Stromal cell of bone marrow (primary cell): ENCODE measurements at places on chromosomes 1 and 21.

DNA sequence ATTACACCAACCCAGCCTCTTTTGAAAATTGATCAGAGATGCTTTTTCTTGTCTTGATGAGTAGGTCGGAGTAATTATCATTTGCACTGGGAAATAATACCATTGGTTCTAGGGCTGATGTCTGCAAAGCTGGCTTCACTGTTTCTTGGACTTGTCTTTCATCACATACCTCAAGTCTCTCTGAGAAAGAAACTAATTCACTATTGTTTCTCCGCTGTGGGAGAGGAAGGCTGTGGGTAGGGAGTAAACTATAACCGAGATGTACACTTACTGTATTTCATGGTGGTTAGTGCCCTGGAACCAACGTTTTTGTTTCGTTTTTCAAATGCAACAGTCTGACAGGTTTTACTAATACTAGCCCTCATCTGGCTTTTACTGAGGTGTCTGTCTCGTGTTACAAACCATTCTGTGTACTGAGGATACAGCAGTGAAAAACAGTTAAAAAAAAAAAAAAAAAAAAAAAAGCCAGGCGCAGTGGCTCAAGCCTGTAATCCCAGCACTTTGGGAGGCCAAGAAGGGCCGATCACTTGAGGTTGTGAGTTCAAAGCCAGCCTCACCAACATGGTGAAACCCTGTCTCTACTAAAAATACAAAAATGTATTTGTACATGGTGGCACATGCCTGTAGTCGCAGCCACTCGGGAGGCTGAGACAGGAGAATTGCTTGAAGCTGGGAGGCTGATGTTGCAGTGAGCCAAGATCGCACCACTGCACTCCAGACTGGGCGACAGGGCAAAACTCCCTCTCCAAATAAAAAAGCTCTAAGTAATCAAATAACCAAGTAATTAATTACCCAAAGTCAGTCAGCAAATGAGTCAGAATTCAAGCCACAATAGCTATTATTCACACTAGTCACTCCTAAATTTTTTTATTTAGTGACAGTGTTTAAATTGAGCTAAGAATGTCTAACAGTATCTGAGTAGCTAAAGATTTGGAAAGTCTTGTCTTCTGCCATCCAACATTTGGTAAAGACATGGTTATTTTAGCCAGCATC is 23.3 kb downstream of the TOMM20 start:
- no peak for DNase-seq

GRCh38 chr1:90488451-90488850 is 228.7 kb downstream of the BARHL2 start:
- peak; percentile 76 for DNase-seq

DNA sequence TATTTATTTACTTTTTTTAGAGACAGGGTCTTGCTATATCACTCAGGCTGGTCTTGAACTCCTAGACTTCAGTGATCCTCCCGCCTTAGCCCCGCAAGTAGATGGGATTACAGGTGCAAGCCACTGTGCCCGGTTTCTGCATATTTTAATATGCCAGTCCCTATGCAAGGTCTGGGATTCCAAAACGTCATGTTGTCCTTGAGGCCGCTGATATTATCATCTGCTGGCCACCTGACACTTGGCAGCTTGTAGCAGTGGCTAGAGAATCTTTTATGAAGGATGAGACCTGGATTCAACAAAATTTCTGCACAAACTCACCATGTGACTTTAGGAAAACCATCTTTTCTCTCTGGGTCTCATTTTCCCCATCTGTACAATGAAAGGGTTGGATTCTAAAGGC is 32.9 kb upstream of the OSBPL9 start:
- DNase-seq = no peak

DNA sequence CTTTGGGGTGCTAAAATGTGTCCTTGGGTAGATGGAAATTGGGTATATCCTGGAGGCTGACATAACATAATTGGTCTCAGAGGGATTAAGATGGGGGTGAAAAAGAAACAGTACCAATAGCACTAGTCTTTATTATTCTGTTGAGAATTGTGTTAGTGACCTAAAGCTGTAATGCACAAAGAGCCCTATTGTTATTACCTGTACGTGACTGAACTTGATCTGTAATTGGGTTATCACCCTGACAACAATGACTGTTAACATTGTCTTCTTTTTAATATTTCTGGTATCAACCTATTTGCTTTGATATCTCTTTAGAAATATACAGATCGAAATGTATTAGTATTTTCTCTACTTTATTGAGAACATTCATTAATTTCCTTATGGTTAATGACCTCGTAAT is 147.6 kb downstream of the NEK7 start:
- no peak for DNase-seq

DNA sequence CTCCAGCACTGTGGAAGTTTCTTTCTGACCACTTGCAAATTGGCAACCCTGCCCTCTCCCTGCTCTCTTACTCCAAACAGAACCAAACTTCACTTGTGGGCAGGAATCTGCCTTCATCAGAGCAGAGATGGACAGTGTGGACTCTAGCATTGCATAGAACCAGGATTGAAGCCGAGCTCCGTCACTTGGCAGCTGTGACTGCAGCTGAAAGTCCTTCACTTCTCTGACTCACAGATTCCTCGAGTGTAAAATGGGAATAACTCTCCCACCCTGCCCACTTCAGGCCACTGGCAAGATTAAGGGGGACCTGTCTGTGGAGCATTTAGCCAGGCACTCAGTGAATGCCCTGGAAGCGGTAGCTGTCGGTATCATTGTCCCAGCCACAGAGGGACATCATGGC is 75.7 kb upstream of the ZBTB40 start:
- peak; percentile 20 for DNase-seq

GRCh38 chr1:95249916-95250315 is 15.9 kb downstream of the RWDD3 start:
- no peak for DNase-seq

GRCh38 chr1:89904219-89904980 is 83.6 kb downstream of the LRRC8D start:
- DNase-seq = no peak

GRCh38 chr1:101285922-101286570 is 49.2 kb downstream of the S1PR1 start:
- peak; percentile 22 for DNase-seq

GRCh38 chr1:81573458-81573857 is 227.3 kb upstream of the ADGRL2 start:
- no peak for DNase-seq

DNA sequence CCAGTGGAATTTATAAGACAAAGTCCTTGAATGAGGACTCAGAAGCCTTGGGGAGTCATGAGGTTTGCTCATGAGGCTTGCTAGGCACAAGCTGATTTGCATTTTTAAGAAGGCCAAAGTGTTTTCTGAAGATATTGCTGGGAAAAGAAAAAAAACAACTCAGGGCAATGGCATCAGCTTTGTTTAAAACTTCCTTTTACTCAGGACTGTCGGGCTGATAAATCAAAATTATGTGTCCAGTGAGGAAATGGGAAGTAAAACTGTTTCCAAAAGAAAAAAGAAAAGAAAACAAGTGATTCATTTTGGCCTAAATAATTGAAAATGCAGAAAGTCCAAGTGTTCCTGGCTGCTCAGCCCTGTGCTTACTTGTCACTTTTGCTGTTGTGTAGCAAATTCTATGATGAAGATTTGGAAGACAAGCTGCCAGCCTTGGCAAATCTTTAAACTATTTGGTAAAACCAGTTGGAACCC is 282.4 kb downstream of the HLX start:
- peak; percentile 72 for DNase-seq

DNA sequence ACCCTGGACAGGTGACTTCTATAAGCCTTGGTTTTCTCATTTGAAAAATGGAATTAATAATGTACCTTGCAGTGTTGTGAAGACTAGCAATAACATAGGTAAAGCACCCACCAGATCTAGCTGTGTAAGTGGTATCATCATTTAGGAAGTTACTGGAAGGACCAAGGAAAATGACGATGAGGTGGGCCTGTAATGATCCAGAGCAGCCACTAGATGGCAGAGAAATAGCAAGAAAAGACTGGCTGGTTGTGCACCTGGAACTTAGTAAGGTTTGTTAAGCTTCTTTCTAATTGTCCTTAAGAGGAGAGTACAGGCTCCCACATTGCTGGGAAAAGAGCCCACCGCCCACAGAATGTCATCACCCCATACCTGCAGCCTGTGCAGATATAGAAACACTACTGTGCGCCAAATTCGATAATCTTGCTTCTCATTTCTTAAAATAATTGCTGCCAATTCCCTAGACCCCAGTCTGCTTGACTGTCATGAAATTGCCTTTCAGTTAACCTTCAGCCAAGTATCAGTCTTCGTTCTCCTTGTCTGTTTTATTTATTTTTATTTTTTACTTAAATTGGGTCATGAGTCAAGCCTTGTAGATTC is 37.2 kb downstream of the WNT4 start:
- peak; percentile 25 for DNase-seq

DNA sequence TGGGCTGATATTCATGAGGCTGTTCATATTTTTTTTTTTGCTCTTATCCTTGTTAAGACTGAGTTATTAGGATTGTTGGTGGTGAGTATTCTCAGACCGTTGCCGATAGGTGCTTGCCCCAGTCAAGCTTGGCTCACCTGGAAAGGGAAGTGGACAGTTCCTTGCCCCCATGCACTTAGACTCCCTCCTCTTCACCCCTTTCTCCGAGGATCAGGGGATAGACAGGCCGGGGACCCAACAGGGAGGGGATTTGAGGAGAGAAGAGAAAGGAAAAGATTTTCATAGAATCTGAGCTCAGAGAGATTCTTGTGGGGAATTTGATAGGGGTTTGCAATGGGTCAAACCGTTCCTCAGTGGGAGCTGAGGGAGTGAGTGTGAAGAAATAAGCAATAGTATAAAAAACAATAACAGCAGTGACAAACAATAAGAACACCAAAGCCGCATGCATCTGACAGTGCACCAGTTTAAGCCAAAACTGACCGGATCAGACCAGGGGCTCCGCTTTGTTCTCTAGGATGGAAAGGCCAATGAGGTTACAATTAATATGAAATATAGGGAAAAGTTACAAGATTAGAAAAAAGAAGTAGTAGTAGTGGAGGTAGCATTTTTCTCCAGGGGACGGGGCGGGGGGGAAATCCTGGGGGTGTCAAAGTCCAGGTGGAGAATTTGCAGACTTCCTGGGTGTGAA is 8.9 kb downstream of the PAX7 start:
- no peak for DNase-seq

GRCh38 chr1:155873860-155874259 is 14.5 kb downstream of the SYT11 start:
- DNase-seq = peak; percentile 35

- DNase-seq = no peak
These were observed 19.0 kb upstream of the ADGRL2 start for GRCh38 chr1:81781749-81782148.

DNA sequence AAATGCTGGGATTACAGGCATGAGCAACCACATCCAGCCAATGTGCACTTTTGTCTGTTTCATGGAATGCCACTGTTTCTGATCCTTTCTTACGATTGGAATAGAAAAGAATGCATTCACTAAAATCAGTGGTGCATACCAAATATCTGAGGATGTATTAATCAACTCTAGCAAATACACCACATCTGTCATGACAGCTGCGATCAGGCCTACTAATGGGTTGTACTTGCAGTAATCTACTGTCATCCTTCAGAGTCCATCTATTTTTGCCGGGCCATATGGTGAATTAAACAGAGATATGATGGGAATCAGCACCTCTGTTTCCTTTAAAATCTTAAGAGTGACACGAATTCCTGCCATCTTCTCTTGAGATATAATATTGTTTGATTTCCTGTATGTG is 8.5 kb upstream of the USP1 start:
- no peak for DNase-seq

DNA sequence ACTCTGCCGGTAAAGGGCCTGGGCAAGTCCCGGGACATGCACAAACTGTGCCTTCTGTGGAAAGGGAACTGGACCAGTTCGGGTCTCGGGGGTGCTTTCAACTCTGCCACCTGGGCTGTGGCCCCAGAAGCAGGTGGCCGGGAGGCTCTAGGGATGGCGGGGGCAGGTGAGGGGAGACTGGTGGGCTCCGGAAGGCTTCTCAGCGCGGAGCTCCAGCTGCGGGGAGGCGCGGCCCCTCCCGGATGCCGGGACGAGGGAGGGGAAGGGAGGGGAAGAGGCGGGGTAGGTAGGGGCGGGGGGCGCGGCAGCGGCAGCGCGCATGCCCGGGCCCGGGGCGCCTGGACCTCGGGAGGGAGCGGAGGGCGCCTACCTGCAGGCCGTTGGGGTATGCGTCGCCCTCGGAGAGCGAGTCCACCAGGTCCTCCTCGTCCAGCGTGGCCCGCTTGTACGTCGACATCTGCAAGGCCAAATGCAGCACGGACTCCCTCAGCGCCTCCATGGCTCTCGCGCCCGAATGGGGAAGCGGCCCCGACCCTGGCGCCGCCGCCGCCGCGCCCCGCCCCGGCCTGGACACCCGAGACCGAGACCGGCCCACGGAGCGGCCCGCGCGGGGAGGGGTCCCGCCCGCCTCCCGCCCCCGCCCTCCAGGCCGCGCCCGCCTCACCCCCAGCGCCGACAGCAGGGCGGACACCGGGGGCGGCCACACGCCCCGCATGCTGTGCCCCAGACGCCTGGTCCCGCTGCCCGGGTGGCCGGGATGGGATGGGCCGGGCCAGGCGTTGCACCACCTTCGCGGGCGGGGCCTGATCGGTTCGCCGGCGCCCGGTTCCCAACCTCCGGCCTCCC is at the start of gene ECE1:
ECE1 (minus strand) TSS at position 764 of the 846 bp plus-strand sequence; CDS start at position 715, 49 bp downstream.
- DNase-seq = no peak

DNA sequence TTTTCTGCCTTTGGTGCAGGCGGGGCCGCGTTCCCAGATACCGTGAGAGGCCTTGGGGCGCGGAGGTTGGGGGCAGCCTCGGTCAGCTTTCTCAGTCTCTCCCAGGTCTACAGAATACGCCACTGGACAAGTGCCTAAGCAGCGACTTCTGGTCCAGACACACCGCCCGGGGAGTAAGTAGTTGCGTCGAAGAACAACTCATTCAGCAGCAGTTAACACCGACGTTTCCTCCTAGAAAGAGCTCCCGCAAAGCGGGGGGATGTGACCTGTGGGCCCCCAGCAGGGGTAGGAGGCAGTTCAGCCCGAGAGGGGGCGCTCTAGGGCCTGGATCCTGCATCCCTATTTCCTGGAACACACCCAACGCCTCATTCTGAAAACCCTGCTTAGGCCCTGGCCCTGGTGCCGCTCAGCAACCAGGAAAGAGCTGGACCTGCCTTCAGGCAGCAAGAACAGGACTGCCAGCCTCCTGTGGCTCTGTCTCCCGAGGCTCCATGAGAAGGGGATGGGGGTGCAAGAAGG is 6.5 kb upstream of the BARHL2 start:
- DNase-seq = no peak

GRCh38 chr1:205477759-205478247 is 22.0 kb upstream of the BLACAT1 start:
- peak; percentile 44 for DNase-seq

GRCh38 chr1:207021876-207022596 is 10.5 kb downstream of the C1orf116 start:
- no peak for DNase-seq

DNA sequence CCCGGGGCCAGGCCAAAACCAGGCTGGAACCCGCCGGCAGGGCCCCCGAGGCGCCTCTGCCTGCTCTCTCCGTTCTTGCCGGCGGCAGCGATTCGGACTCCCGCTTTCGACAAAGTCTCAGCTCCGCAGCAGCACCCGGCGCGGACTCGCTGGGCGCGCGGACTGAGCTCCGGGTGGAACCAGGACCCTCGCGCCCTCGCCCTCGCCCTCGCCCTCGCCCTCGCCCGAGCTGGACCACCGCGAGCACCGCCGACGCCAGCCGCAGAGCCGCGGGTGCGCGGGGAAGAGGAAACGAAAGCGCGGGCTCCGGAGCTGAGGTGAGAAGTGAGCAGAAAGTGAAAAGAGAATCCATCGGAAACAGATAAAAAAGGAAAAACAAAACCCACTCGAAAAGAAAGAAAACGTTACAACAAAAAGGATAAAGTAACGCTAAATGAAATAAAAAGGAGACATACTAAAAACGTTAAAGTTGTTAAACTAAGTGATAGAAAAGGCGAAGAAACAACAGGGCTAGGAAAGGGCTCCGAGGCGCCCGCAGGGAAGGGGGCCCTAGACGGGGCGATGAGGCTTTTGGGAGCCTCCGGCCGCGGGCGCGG is 64.9 kb downstream of the MEF2D start:
- DNase-seq = no peak
